ENCODE measurements at places on chromosomes 12 and 14.
A peak's percentile ranks its signal among the peaks of the same experiment; 100 is the strongest.

DNA sequence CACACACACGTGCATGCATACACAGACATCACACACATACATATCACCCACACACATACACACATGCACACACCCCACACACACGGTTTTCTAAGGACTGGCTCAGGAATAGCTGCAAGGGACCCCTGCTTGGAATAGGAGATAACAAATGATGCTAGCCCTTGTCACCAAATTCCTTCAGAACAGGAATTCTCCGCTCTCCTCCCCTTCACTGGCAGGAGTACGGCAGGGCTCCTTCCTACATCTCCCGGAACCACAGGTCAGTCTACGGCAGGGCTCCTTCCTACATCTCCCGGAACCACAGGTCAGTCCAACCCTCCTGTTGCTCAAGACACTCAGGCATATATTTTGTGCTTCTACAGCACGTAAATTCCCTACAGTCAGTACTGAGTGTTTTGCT lies 23.9 kb downstream of the PHLDA1 start:
- DNase-seq: no peak

DNA sequence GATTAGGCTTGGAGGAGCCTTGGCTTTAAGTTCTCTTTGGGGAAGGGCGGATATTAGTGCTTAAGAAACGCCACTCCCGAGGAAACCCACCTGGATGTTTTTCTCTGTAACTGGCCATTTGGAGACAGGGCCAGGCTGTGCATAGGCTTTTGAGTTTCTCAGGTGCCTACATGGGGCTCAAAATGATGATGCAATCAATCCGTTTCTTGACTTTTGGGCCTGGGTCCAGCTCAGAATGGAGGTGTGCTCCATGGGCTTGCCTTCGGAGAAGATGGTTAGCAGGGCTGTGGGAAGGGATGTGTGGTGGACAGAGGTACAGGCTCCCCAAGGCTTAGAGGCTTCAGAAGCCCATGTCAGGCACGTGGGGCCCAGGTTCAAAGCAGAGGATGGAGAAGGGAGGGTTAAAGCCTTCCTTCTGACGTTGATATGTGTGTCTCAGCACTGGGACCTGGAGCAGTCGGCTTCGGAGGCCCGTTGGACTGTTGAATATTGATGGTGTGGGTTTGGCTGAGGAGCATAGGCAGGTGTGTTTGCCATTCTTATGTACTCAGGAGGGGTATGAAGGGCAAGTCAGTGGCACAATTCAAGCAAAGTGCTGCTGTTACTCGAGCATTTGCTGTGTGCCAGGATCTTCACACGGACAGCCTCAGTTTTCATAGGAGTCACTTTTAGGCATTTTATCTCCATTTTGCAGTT lies 82.8 kb downstream of the SLC25A47 start:
- no peak for DNase-seq

DNA sequence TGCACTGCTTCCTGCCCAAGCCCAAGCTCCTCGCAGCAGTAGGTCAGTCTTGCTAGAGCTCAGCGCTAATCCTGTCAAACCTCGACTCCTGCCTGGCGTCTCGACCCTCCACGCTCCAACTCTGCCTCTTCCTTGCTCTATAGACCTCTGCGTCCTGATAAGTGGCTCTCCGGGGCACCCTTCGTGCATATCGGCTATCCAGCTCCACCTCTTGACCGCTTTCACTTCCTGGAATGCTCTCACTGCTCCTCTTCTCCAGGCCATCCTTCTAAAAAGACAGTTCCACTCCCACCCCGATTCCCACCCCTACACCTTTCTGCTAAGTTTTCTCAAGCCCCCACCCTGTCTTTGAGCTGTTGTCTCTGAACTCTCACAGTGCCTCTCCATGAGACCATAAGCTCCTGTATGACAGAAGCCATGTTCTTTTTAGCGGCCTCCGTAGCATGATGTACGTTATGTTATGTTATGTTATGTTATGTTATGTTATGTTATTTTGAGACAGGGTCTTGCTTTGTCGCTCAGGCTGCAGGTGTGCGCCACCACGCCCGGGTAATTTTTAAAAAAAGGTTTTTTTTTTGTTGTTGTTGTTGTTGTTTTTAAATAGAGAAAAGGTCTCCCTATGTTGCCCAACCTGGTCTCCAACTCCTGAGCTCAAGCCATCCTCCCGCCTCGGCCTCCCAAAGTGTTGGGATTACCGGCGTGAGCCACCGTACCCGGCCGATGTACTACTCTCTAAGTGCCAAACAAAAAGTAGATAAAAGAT lies 601 bp downstream of the COX14 start:
- peak; percentile 10 for DNase-seq

DNA sequence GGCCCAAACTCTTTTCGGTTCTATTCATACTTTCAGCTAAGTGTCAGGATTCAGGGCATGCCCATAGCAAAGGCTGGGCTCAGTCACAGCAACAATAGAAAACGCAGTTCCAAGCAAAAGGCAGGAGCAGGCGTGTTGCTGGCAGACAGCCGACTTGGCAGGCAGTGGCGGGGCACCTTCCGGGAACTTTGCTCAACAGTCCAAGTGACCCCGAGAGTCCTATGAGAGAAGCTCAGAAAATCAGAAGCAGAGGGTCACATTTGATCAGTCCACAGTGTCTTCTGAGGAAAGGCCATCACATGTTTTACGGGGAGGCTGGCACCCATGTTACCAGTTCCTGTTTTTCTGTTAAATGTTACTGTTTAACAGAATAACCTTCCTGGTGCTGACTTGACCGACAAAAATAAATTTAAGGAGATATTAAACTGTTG lies 115.0 kb downstream of the DACT1 start:
- no peak for DNase-seq

- no peak for DNase-seq
Measured at GRCh38 chr12:101945369-101946232, 68.2 kb downstream of the DRAM1 start.

DNA sequence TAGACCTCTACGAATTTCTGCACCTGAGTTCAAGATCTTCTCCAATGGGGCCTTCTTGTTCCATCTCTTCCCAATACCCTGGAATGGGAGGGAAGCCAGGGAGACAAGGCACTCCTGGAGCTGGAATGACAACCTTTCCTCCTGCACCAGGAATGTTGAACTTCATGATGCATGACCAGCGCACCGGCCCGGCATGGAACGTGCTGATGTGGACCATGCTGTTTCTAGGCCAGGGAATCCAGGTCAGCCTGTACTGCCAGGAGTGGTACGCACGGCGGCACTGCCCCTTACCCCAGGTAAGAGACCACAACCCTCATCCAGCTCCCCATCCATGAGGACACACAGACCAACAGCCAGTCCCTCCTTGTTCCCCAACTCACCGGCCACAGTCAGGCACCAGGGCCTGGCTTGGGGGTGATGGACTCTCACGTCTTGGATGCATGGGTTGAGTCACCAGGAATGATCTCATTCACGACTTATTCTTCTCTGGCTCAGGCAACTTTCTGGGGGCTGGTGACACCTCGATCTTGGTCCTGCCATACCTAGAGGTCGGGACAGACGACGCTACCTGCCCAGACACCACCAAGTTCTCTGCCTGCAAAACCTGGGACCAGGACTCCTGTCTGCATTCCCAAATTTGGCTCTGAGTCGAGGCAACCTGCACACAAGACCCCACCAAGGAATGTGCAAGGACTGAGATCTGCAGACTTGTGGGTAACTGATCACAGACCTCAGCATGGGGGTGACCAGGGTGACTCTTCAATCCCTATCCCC lies 20.5 kb downstream of the SOAT2 start:
- no peak for DNase-seq

DNA sequence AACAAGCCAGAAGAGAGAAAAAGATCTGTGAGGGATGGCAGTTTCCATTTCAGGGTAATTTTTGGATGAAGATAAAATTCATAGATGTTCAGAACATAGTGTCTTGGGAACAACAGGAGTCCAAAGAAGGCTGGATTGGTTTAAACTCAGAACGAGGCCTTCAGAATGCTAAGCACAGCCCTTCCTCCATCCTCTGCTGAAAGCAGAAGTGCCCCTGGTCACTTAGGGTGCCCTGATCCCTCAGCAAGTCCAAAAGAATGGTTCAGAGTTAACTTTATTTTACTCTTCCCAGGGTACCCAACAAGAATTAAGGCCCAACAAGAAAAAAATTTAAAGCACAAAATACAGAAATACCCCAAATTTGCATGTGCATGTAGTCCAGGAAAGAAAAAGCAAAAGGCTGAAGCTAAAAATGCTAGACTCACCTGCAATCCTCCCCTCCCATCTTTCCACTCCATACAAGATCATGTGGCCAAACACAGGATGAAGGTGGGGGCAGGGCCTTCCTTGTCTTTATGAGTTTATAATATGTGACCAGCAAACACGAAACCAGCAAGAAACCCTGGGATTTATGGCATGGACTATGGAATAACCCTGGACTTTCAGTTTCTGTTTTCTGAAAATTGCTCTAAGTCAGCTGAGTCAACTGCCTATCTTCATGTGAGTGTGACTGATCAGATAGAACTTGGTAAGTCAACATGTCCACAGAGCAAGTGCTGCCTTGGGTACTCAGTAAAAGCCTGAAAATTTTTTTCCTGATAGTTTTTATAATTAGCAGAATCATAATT lies 21.2 kb downstream of the MAX start:
- DNase-seq: no peak

- DNase-seq: peak; percentile 19
Measured at GRCh38 chr12:47990351-47991105, 13.7 kb downstream of the COL2A1 start.

- DNase-seq: no peak
Measured at GRCh38 chr14:41349289-41349910, 257.3 kb upstream of the LRFN5 start.
